ENCODE measurements at places on chromosomes 3 and 15.

DNA sequence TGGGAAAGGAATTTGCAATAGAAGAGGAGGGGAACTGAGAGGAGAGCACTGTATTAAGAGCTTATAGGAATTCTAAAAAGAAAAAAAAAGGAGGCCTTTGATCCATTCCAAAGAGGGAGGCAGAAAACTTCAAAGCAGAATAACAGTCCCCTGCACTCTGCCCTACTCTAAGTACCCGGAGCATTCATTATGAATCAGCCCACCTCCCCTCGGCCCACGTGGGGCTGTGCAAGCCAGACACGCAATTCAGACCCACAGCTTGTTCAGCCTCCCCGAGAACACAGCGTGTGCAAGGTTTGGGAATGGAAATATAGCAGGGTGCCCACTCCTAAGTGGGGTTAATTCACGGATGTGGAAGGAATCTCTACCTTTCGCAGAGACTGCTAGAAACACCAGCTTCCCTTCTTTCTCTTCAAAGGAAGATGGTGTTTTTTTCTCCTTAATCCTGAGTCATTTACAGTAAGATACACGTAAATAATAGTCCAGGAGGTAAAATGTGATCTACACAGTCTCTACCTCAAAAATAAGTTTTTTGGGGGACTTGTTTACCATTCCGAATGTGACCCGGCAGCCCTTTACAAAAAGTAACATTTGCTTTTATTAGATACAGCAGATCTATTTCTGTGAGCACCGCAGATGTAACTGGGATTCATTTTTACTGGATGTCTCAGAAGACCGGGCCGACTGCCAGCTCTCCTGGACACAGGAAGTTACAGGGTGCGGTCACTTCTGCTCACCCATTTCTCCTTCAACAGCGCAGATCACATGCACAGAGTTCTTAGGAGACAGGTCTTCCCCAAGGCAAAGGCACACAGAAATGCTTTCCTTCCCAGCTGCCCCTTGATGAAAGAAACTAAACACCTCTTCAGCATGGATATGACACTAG is 768.5 kb upstream of the CFAP20DC start:
- DNase-seq = no peak

DNA sequence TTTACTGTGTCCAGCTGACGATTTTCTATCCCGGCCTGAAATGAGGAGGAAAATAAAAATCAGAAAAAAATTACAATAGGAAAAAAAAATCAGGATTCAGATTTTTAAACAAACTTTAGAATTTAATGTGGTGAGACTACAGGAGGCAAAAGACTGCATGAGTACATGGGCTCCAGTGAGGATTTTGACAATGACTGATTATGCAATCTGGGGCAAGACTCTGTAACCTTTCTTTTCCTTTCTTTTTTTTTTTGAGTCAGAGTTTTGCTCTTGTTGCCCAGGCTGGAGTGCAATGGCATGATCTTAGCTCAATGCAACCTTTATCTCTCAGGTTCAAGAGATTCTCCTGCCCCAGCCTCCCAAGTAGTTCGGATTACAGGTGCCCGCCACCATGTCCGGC is 29.9 kb downstream of the SPG11 start:
- no peak for DNase-seq

GRCh38 chr15:93929375-93930094 is 301.8 kb upstream of the MCTP2 start:
- DNase-seq = no peak

- DNase-seq = no peak
Observed at GRCh38 chr15:98953000-98953787, 54.4 kb downstream of the PGPEP1L start.

DNA sequence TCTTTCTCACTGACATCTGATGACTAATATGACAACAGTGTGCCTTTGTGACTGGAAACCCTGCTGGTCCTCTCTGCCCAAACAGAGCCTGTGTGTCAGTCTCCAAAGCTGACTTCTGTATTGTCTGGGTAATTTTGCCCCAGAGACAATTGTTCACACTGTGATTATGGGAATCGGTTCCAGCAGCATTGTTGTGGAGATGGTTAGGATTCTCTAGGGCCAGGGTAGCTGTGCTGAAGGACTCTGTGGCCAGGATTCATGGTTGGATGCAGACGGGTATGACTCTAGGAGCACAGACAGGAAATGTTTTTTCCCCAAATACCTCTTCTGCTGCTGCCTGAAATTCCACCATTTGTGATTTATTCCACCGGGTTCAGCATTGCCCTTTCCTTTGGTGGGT is 57.5 kb upstream of the ITGA11 start:
- DNase-seq = no peak
